Activated CD8-positive, alpha-beta T cell treated with anti-CD3 and anti-CD28 coated beads for 36 hours (primary cell): ENCODE measurements at places on chromosomes 4 and X.
A peak's percentile ranks its signal among the peaks of the same experiment; 100 is the strongest.

DNA sequence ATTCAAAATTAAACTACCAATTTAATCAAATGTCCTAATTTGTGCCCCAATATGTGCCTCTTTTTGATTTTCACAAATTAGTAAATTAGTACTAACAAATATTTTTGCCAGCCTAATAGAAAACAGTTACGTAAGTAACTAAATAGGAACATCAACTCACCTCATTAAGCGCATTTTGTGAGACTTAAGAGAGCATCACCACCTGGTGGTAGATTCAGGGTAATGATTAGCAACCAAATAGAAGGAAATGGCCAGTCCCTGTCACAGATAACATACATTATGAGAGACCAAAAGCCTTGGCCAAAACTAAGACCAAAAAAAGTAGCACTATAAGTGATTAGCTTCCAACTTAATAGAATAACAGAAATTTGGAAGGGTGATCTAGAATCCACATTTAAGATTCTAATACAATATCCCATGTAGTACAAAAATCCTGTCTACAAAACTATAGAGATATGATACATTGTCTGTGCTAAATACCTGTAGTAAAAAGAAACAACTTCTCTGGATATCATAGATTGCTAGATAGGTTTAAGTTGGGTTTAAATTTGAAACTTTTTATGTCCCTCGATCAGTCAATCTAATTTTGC is 46.7 kb downstream of the C4orf46 start:
- no peak overlapping the region for H3K27ac ChIP-seq
- no peak overlapping the region for H3K4me3 ChIP-seq
- no peaks in the 10 kb centered on the region for H3K4me1 ChIP-seq
- H3K27me3 ChIP-seq, result no peaks in the 10 kb centered on the region
- DNase-seq, result no peak
- no peaks in the 10 kb centered on the region for H3K36me3 ChIP-seq

- H3K4me3 ChIP-seq, result no peak overlapping the region
- H3K4me1 ChIP-seq, result no peaks in the 10 kb centered on the region
- H3K27ac ChIP-seq, result no peak overlapping the region
- H3K36me3 ChIP-seq, result no peaks in the 10 kb centered on the region
- no peak for DNase-seq
- no peaks in the 10 kb centered on the region for H3K27me3 ChIP-seq
Observed at GRCh38 chrX:69740317-69740716, 124.4 kb downstream of the EDA start.

- H3K4me1 ChIP-seq, result no peaks in the 10 kb centered on the region
- no peak overlapping the region for H3K4me3 ChIP-seq
- no peaks in the 10 kb centered on the region for H3K36me3 ChIP-seq
Observed at GRCh38 chr4:147518086-147518485, 37.2 kb downstream of the EDNRA start.

GRCh38 chr4:14743601-14744000 is 258.7 kb upstream of the CPEB2 start:
- no peak for DNase-seq
- H3K36me3 ChIP-seq, result no peaks in the 10 kb centered on the region
- H3K4me3 ChIP-seq, result no peak overlapping the region
- no peak overlapping the region for H3K27ac ChIP-seq

DNA sequence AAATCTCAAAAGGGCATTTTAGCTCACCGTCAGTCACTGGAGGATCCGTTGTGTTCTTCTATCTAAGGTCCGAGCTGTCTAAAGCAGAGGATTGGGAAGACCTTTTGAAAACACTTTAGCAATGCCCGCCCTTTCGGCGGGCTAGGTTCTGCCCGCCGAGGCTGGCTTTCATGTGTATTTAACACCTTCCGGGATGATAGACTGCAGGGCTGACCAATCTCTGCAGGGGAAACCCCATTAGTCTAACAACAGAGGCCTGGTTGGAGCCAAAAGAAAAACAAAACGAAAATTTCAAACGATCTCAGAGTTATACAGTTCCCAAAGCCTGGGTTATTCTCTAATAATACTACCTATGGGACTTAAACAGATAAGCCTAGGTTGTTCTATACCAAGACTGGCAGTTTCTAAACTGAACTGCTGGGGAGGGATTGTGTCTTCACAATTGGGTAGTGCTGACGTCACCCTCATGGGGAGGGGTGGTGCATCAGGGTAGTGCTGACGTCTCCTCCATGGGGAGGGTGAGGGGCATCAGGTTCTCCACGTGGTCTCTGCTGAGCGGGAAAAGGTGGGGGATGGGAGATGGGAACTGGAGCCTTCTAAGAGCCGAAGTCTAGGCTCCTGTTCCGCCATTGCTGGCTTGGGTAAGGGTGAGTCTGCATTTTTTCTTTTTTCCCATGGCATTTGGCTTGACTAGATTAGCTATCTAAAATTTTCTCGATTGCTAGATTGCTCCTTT is 14.8 kb upstream of the CUL4B start:
- H3K4me1 ChIP-seq, result peaks cover 3% of the 10 kb centered on the region
- no peak overlapping the region for H3K27ac ChIP-seq
- H3K36me3 ChIP-seq, result no peaks in the 10 kb centered on the region
- no peak overlapping the region for H3K4me3 ChIP-seq
- no peak for DNase-seq

DNA sequence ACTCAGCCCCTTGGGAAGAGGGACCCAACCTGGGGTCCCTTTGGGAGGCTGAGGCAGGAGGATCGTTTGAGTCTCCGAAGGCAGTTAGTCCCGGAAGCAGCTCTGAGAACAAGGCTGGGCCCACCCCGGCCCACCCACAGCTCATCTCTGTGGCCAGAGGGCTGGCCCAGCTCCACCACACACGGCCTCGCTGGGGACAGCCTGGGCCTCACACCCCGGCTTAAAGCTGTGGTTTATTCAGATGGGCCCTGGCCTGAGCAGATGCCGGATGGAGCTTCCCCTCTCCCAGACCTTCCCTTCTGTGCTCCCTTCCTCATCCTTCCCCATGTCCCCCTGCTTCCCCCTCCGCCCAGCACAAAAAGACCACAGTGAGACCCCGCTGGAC is 54.4 kb downstream of the FAM53A start:
- DNase-seq, result no peak
- no peaks in the 10 kb centered on the region for H3K36me3 ChIP-seq
- H3K4me3 ChIP-seq, result no peak overlapping the region
- no peaks in the 10 kb centered on the region for H3K4me1 ChIP-seq

DNA sequence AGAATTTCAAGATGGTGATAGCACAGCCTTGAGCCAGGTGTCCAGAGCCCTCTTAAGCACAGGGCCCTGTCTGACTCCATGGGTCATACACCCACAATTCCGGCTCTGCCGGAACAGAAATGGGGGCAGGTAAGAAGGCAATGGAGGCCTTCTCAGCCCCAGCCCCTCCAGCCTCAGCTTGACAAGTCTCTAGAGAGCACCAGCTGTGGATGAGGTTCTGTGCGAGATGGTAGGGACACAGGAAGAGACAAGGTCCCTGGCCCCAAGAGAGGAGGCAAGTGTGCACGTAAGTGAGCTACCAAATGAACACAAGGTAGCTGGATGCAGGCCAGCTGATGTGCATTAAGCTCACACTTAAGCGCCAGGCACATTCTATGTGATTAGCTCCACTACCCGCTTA is 2.4 kb upstream of the PRRG3 start:
- no peaks in the 10 kb centered on the region for H3K4me1 ChIP-seq
- no peak overlapping the region for H3K27ac ChIP-seq
- no peak overlapping the region for H3K4me3 ChIP-seq
- no peaks in the 10 kb centered on the region for H3K36me3 ChIP-seq
- H3K27me3 ChIP-seq, result peaks cover 16% of the 10 kb centered on the region
- DNase-seq, result no peak

- no peak for DNase-seq
- no peak overlapping the region for H3K4me3 ChIP-seq
- H3K36me3 ChIP-seq, result no peaks in the 10 kb centered on the region
Observed at GRCh38 chr4:19309378-19309777, 942.3 kb upstream of the SLIT2 start.

DNA sequence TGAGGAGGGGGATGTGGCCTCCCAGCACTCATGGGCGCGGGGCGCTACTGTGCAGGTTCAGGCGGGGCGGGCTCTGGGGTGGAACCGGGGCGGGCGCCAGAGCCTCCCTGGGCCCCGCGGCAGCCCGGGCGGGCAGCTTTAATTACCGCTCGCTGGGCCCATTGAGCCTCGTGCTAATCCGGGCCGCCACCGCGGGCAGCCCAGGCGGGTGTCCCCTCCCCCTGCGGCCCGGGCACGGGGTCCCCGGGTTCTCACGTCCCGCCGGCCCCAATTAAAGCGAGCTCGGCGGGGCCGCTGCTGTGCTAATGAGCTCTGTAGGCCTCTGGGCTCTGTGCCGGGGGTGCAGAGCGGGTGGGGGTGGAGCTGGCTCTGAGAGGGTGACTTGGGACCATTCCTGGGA is 22.8 kb upstream of the FGFR3 start:
- no peak overlapping the region for H3K4me3 ChIP-seq
- H3K4me1 ChIP-seq, result peaks cover 3% of the 10 kb centered on the region
- no peak for DNase-seq
- peaks cover 8% of the 10 kb centered on the region for H3K27me3 ChIP-seq

GRCh38 chr4:87019246-87019791 is 84.5 kb downstream of the AFF1 start:
- no peak for DNase-seq
- H3K4me3 ChIP-seq, result no peak overlapping the region
- H3K36me3 ChIP-seq, result peaks cover 3% of the 10 kb centered on the region
- peaks cover 74% of the 10 kb centered on the region for H3K4me1 ChIP-seq
- peak overlapping the region; percentile 78 for H3K27ac ChIP-seq

DNA sequence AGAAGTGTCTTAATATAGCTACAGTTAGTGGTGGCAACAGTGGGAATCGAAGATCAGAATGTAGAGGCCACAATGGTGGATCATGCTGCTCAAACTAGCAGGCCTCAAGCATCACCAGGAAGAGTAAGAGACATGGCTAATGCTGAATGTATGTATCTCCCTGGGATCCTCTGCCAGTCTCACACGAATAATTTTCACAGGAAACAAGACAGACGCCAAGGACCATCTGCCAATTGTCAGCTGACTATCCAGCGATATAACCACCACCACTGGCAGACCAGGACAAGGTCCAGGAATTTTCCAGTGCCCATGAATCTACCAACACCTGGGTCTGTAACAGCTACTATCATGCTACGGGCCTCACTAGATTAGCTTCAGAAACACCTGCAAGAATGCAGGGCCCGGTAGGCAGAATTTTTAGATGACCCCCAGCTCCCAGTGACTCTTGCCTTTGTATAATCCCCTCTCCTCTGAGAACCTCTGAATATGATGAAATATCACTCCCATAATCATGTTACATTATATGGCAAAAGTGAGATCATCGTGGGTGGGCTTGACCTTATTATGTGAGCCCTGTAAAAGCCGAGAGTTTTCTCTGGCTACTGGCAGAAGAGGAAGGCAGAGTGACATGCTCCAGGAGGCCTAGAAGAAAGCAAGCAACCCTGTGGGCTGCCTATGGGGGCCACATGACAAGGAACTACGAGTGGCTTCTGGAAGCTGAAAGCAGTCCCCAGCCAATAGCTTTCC is 429.8 kb downstream of the BCOR start:
- H3K4me3 ChIP-seq, result no peak overlapping the region
- H3K27ac ChIP-seq, result no peak overlapping the region
- no peaks in the 10 kb centered on the region for H3K27me3 ChIP-seq
- H3K4me1 ChIP-seq, result no peaks in the 10 kb centered on the region
- H3K36me3 ChIP-seq, result no peaks in the 10 kb centered on the region
- DNase-seq, result no peak

- no peak overlapping the region for H3K4me3 ChIP-seq
- H3K4me1 ChIP-seq, result peaks cover 8% of the 10 kb centered on the region
- no peak for DNase-seq
- H3K27ac ChIP-seq, result no peak overlapping the region
- H3K27me3 ChIP-seq, result peaks cover 44% of the 10 kb centered on the region
Observed at GRCh38 chrX:23334521-23334847, 165 bp upstream of the PTCHD1 start.

DNA sequence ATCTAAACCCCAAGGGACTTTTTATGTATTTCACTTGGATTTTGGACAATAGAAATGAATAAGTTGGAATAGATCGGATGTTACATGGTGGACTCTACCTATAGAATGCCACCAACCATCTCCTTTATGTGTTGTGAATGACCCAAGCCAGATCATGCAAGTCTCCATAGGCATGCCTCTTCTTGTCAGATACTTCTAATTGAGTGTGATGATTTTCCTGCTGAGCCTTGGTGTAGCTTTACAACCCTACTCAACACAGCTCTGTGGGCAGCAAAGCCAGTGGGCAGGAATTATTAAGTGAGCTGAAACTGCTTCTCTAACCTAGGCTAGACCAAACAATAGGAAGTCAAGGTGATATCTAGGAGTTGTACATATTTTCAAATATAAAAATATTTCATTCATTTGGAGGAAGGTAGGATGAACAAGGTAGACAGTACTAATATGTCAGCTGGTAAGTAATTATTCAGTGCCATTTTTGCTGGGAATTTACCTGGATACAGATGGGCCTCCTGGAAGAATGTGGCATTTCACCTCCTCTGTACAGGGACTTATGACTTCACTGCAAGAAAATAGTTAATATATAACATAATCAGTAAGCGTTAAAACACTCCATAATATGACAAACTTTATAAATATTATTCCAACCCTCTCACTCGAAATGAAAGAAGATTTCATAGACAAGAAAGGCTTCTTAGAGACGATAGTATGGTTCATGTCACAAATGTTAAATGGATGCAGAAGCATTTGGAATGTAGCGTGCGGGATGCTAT is 298.0 kb upstream of the FAT1 start:
- no peaks in the 10 kb centered on the region for H3K27me3 ChIP-seq
- no peak for DNase-seq
- no peak overlapping the region for H3K4me3 ChIP-seq

GRCh38 chrX:145848857-145849256 is 31.2 kb downstream of the SLITRK2 start:
- H3K4me3 ChIP-seq, result no peak overlapping the region
- no peaks in the 10 kb centered on the region for H3K27me3 ChIP-seq
- H3K27ac ChIP-seq, result no peak overlapping the region
- no peak for DNase-seq
